ENCODE measurements at places on chromosomes 2 and 18.

DNA sequence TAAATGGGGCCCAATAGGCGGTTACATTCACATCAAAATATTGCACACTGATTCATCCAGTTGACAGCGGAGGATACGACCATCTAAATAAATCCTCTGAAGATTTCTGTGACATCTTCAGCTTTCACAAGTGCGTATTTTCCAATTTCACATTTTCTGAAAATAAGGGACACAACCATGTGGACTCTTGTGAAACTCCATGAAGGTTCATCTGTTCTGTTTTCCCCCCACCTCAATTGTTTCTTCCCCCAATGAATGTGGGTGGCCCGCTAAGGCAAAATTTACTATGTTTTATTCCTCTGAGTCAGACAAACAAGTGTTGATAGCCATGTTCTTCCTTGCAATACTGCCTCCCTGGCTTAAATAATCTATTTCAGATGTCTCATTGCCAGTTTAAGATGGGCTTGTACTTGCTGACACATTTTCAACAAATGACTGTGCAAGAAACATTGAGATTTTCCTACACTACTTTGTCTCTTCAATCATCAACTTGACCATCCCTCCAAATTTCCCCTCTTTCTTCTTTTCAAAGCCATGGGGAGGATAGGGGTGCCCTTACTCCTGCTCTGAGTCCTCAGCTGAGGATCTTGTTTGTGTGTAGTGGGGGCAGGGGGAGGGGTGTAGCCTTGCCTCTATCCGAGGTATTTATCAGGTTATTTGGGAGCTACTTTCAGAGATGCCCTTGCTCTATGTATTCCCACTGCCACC is 78.2 kb downstream of the BCL11A start:
- DNase-seq, result no peak

GRCh38 chr2:120511536-120511935 is 165.6 kb downstream of the INHBB start:
- no peak for DNase-seq

- DNase-seq, result no peak
Observed at GRCh38 chr18:65516209-65516608, 234.6 kb upstream of the CDH7 start.

- DNase-seq, result no peak
Observed at GRCh38 chr18:292271-292670, 24.4 kb upstream of the THOC1 start.

GRCh38 chr2:160583146-160583535 is 89.5 kb upstream of the RBMS1 start:
- DNase-seq, result no peak

GRCh38 chr18:62847081-62847480 is 131.7 kb downstream of the PHLPP1 start:
- DNase-seq, result no peak
